ENCODE measurements at places on chromosomes 7 and 10.

GRCh38 chr10:101258179-101258885 lies 29.1 kb upstream of the LBX1 start:
- no peak for DNase-seq

DNA sequence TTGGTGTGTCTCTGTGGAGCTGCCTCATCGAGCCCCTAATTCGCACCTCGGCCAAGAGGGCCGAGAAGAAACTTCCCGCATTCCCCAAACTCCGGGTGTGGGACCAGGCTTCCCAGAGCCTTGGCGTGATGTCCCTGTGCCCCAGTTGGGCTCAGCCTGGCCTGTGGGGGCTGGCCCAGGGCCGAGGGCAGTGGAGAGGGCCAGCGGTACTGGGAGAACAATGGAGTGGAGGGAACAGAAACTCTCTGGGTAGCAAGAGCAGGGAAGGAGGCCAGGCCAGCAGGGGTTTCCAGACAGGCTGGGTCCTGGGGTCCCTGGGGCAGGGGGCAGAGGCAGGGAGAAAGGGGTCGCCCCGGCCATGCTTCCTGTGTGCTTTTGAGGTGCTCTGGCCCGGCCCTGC lies 16.0 kb downstream of the TMEM270 start:
- no peak for DNase-seq

- no peak for DNase-seq
These were observed 83.5 kb downstream of the MICU1 start for GRCh38 chr10:72542396-72542815.

- no peak for DNase-seq
These were observed 1.3 kb downstream of the PCBD1 start for GRCh38 chr10:70886921-70887665.

- DNase-seq, result no peak
These were observed 712.7 kb upstream of the IGFBP3 start for GRCh38 chr7:46633630-46634240.

DNA sequence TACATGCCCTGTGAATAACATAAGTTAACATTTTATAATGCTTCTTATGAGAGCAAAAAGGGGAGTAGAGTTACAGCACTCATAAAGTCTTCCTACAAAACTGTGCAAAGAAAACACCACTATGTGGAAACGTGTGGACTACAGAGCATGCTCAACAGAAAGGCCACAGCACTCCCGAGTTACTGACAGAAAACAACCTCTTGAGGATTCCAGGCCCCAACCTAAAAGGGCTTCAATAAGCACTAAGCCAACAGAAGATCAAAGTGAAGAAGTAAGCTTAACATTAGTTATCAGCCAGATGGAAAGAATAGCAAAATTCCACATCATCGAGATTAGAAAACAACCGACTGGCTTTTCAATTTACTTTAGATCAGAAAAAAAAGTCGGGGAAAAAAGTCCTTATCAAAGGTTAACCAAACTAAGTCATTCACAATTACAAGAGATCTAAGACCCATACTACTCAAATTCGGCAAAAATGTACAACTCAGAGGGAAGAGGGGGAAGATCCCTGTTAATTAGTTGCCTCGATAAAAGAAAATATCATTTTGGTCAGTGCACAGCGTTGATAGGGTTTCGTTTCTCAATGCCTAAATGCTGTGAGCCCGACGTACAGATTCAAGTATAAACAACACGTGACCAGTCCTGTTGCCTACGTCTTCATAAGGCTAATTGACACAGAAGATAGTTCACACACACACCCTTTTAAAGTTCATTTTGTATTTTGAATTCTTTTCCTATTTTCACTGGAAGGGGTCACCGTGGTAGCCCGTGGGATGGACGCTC lies 1.4 kb downstream of the KBTBD2 start:
- peak; percentile 63 for DNase-seq

- no peak for DNase-seq
These were observed 309.4 kb downstream of the RPS24 start for GRCh38 chr10:78342827-78343653.

GRCh38 chr7:120842121-120842621 lies 15.8 kb downstream of the TSPAN12 start:
- no peak for DNase-seq

- no peak for DNase-seq
These were observed 7.5 kb downstream of the IFIT1 start for GRCh38 chr10:89399956-89400355.

DNA sequence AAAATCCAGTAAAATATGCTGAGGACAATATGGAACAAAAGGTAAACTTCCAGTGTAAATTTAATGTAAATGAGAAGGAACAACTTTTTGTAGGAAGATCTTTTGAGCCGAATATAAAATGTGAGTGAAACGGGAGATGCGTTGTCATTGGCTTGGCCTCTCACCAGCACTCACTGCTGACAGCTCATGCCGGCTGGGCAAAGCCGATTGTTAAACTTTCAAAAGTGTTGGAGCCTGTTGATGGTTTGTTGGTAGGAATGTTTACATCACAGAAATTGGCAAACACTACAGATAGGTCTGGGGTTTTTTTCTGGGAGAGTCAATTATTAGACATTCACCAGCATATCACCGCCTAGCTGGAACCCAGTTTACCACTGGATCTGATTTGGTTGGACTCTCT lies 6.1 kb downstream of the PSTK start:
- DNase-seq, result no peak

- no peak for DNase-seq
These were observed 50.6 kb upstream of the CELF2 start for GRCh38 chr10:10967029-10967428.

DNA sequence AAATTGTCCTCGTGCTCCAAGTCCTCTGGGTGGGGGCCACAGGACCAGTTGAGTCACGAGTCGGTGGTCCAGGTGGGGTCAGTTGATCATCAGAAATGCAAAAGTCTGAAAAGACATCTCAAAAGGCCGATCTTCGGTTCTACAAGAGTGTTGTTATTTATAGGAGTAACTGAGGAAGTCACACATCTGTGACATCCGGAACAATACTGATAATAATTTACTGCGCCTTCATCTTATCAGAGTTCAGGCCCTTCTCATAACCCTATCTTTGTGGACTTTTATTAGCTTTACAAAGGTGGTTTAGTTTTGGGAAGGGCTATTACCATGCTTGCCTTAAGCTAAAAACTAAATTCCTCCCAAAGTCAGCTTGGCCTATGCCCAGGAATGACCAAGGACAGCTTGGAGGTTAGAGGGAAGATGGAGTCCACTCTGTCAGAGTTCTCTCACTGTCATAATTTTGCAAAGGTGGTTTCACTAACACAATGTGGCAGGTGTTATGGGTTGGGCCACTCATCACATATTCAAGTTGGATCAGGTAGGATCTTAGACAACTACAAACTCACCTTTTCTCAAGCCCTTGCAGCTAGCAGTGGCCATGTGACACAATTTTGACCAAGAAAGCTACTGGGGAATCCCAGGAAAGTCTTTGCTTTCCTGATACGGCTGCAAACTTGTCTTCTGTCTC lies 54.7 kb upstream of the CHST3 start:
- no peak for DNase-seq

GRCh38 chr10:4656576-4657194 lies 169.3 kb upstream of the AKR1E2 start:
- DNase-seq, result peak; percentile 68

GRCh38 chr7:113424185-113424817 lies 305.9 kb upstream of the SMIM30 start:
- DNase-seq, result no peak

- peak; percentile 37 for DNase-seq
These were observed 121.7 kb downstream of the FANK1 start for GRCh38 chr10:126017961-126018560.

DNA sequence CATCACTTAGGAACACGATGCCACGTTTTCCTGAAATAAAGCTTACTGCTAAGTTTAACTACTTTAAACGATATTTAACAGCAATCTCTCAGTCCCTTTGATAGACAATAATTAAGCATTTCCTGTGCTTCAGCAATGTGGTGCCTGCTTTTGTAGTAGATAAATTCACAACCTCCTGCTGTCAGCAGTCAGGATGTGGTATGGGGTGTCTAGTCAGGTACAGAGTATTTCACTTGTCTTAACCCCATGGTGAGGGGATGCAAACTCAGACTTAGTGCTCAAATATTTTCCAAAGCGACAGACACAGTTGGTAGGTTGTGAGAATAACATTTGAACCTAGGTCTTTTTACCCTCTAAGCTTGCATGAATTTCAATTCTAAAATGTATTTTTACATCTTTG lies 526.2 kb upstream of the PFKP start:
- no peak for DNase-seq

GRCh38 chr7:142886866-142887265 lies 1.3 kb upstream of the TRPV6 start:
- no peak for DNase-seq

- DNase-seq, result peak; percentile 36
These were observed at the start of gene DGKB for GRCh38 chr7:14902589-14903067. DGKB (minus strand) TSS chr7:14902751.

- DNase-seq, result no peak
These were observed 530 bp upstream of the ANXA7 start for GRCh38 chr10:73414230-73414945.

DNA sequence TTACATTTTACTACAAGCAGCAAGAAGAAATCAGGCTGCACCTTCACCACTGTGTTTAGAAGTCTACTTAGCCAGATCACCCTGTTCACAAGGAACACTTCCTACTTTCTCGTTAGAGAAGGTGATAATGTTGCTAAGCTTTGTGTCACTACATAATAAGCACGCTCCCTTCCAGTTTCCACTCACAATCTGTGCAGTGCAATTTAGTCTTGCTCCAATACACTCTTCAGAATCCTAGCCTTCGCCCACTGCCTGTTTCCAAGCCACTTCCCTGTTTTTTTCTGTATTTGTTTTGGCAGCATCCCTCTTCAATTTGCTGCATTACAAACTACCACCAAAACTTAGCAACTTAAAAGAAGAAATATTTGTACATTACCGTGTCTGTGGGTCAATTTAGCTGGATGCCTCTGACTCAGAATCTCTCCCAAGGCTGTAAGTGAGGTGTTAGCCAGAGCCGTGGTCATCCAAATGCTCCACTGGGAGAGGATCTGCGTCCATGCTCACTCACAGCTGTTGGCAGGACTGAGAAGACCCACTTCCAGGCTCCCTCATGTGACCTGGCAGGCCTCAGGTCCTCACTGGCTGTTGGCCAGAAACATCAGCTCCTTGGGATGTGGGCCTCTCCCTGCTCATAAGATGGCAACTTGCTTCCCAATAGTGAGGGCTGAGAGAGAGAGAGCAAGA lies 110.4 kb downstream of the PON1 start:
- DNase-seq, result peak; percentile 43

DNA sequence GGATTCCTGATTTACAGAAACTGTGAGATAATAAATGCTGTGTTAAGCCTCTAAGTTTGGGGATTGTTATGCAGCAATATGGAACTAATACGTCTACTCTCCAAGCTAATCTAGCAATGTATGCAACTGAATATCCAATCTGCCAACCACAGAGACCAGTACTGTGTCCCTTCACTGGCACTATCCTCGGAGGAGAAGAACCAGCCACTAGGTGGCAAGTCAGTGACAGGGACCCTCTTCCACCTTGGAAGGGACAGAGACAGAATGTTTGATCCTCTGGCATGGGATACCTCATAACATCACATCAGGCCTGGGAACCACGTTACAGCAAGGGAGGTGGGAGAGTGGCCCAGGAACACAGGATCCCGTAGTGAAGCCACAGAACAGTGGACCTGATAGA lies 96.4 kb downstream of the CREM start:
- no peak for DNase-seq

DNA sequence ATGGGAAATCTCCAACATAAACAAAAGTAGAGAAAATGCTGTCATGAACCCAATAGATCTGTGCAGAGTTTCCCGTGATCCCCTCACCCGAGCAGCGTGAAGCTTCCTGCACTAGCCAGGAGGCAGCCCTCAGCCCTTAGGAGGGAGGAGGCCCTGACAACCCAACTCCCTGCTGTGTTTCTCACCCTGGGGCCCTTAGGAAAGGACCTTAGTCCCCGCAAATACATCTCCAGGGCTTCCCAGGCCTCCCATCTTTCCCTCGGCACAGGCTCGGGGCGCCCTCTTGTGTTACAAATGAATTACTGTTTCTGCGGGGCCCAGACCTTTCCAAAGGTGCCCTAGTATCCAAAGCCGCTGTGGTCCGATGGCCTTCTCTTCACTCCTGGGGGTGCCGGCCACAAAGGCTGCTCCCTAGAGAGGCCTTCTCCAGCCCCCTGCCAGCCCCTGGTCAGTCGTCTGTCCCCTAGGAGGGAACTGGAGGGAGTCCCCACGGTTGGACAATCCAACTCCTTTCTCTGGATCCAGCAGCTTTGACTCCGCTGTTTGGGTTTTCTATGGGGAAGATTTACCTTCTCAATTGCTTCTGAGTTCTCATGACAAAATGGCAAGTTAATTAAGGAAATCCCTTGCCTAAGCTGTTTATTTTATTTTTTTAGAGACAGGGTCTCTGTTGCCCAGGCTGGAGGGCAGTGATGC lies 49.9 kb upstream of the SH2B2 start:
- DNase-seq, result peak; percentile 57

DNA sequence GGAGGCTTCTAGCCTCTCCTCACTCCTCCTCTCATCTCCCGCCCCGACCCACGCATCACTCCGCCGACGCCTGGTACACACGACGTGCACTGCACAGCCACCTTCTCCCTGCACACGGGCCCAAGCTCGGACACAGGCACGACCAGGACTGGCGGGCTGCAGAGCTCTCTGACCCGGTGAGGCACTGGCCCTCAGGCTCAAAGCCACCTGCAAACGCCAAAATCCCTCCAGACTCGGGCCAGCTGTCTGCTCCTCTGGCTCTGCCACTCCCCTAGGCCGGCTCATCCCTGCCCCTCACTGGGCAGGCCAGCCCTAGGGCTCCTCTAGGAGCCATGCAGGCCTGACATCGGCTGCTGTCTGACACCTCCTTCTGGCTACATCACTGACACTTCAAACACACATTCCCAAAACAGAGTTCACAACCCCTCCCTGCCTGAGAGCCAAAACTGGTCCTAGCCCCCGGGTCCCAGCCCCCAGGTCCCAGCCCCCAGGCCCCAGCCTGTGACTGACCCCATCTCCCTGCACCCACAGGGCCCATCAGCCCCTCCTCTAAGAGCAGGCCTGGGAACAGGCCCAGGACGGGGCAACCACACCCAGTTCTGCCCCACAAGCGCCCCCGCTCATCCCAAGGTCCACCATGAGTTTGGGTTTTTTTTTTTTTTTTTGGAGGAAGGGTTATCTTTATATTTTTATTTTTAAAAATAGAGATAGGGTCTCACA lies 35.1 kb downstream of the MAD1L1 start:
- no peak for DNase-seq

DNA sequence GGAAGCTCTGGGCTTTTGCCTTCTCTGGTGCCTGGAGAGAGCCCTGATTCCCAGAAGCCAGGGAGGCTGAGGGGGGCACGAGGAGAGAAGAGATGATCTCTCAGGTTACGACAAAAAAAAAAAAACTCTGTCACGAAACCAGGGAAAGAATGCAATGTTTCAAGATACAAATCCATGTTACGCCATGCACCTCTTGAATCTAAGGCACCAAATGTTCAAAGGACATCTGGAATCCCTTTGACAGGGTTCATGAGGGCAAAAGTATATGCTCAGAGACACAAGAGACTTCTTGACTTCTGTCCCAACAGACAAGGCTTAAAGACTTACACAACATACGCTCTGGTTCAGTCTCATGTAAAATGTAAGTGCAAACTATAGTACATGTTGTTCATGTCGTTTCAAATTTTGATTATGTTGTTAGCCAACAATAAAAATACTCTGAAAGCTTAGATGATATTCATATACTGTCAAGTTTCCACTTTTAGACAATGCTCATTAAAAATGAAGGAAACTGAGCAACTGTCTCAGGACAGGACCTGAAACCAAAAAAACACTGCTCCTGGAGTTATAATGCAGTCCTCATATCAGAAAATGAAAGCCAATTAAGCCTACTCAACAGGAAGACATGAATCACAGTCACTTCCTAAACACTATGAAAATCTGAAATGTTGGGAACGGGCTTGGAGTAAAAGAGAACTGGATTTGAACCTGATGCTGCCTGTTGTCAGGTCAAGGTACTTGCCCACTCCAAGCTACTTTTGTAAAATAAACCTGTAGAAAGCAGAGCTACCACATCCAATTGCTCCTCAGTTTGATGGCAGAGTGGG lies 72.3 kb downstream of the CHCHD3 start:
- peak; percentile 8 for DNase-seq
